H1 (cell line): ENCODE measurements at places on chromosomes 13 and 19. TPM values are rescaled to one million over a fixed set of nuclear protein-coding genes. Genes with fewer than 3 reads are reported as not detected.
A peak's percentile ranks its signal among the peaks of the same experiment; 100 is the strongest.

DNA sequence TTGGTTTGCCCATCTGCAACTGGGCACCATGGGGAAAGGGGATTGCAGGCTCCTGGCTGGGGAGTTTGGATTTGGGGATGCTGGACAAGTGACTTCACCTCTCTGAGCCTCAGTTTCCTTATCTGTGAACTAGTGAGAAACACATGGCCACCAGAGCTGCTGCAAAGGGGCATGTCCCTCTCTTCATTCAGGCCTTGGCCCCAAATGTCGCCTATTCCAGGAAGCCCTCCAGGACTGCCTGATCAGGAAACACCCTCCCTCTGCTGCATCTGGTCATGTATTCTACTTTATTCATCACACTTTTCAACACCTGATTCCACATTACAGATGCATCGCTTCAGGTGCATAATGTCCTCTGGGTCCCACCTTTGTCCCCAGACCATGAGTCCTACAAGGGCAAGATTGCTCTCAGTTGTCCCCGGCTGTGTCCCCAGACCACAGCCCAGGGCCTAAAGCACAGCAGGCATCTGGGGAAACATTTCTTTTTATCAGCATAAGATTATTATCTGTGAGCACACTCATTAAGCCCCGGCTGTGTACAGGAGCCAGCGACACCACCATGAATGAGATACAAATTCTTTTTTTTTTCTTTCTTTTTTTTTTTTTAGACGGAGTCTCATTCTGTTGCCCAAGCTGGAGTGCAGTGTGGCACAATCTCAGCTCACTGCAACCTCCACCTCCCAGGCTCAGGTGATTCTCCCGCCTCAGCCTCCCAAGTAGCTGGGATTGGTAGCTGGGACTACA, 37.5 kb downstream of the ARRDC2 start:
- DNase-seq: no peak

- DNase-seq: no peak
Measured at GRCh38 chr19:42201489-42202289, 15.8 kb downstream of the DEDD2 start.

GRCh38 chr19:4596033-4596904, 36.8 kb upstream of the SEMA6B start:
- DNase-seq: no peak

DNA sequence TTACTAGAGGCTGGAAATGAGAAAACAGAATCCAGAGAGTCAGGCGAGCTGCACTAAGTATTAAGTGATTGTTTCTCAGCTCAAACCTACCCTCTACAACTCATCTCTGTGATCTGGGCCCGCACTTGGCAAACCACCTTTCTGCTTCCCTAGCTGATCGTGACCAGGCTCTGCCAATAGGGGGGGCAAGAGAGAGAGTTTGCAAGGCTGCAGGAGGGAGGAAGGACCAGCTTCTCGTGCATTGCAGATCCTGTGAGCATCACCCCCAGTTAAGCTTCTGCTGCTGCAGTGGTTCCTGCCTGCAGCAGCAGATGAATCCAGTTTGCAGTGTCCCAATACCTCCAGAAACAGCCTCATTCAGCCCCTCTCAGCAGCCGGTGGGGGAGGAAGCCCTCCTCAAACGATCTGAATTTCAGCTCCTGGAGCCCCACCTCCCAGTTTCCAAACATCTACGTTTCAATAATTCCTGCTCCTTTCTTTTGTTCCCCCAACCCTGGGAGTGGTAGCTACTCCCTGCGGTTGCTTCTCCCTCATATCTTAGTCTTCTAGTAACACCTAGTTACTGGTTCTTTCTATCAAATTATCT, 20.0 kb downstream of the XRCC1 start:
- DNase-seq: peak; percentile 61

DNA sequence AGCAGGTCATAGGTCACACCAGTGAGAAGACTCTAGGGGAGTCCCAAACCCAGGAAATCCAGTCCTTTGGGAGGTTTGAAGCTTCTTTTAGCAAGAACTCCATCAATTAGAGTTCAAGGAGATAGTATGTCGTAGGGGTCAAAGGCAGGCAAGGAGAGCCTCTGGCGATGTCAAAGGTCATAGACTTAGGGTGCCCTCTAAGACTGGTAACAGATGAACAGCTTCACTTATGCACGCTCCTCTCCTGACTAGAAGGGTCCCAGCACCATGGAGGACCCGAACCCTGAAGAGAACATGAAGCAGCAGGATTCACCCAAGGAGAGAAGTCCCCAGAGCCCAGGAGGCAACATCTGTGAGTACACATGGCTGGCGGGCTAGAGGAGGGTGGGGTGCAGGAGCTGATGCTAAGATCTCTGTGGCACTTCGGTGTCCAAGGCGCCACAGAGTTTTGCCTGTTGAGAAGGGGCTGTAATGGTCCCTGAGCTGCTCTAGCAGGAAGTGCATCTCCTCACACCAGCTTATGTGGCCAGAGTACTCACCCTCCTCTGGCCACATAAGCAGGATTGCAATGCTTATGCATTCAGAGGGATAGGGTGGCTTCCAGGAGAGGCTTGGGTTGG, 557 bp downstream of the ZNF576 start:
- no peak for DNase-seq

Gene TNFRSF19
- total RNA-seq: 0.50 and 0.57 TPM in 2 replicates

- no peak for DNase-seq
Measured at GRCh38 chr13:76286178-76286577, 600.0 kb downstream of the KCTD12 start.

DNA sequence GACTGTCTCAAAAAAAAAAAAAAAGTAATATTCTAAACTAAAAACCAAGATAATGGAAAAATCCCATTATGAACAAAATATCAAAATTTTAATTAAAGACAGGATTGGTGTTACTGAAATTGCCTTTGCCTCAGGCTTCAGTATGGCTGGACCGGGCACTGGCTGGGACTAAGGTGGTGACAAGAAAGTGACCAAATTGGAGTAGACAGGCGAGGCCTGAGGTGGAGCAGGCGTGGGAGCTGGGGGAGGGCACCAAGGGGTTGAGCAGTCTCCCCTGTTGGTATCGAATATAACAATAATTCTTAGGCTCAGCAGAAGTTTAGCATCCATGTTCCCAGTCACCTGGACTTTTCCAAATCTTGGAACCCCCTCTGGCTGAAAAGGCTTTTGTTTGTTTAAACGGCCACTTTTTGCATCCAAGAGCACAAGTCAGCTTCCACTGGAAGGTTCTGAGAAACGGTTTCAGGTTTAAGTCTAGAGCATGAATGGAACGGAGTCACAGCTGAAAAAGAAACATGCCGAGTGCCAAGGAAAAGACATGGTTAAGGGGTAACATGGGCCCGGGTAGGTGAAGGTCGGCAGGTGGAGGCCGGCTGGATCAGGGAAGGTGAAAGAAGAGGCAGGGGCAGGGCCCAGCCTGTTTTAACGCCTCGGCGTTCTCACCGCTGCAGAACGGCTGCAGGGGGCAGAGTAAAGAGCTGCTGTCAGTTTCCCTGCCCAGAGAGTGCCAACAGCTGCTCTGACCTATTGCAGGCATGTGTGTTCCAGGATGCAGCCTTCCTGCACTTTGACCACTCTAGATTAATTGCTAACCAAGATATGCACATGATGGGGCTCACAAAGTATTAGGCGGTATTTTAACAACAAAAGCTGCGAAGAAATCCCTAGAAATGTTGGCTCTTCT, 104.4 kb downstream of the TM9SF2 start:
- DNase-seq: no peak

Gene LRCH1
- total RNA-seq: 10.1 and 10.9 TPM in 2 replicates

- no peak for DNase-seq
Measured at GRCh38 chr13:37934339-37935191, 65.0 kb upstream of the TRPC4 start.

DNA sequence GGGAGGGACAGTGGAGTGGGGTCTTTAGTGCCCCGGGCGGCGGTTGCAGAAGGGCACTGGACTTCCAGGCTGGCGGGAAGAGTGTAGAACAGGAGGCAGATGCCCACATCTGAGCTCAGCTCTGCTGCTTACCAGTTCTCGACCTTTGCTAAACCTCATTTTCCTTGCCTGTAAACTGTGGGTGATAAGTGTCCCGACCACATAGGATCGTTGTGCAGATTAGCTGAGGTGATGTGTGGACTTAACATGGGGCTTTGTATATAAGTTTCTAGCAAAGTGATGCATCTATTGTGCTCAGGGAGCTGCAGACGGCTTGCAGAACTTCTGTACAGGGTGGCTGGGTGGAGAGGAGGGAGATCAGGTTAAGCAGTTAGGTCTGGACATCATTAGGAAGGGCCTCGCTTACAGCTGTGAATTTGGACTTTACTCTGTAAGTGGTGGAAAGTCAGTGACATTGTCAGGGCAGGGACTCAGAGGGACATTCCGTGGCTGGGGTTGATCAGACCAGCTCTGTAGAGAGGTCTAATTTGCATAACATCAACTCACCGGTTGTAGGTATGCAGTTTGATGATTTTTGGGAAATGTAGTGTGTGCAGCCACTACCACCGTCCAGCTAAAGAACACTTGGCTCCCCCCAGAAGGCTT, 70.0 kb downstream of the SPATA13 start:
- DNase-seq: no peak

DNA sequence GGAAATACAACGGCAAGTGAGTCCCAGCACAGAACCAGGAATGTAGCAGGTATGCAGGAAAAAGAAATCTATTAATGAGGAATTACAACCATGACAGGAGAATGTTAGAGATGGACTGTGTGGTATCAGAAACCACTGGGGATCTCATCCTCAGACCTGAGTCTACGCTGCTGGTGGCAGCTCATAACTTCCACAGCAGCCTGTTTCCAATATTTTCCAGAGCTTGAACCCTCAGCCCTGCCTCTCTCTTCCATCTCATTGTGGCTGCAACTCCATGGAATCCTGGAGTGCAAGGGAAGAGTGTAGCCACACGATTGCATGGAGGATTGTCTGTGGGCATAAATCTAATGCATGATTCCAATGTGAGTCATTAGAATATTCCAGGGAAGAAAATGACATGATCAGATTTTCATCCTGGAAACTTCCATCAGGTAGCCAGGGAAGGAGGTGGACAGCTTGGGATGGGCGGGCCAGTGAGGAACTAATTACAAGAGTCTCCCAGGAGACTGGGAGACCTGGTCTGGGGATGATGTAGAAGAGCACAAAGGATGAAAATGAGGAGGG, 14.9 kb downstream of the PLA2G4C start:
- no peak for DNase-seq

Gene TJP3
- 24.6 and 26.1 TPM in 2 replicates for total RNA-seq

DNA sequence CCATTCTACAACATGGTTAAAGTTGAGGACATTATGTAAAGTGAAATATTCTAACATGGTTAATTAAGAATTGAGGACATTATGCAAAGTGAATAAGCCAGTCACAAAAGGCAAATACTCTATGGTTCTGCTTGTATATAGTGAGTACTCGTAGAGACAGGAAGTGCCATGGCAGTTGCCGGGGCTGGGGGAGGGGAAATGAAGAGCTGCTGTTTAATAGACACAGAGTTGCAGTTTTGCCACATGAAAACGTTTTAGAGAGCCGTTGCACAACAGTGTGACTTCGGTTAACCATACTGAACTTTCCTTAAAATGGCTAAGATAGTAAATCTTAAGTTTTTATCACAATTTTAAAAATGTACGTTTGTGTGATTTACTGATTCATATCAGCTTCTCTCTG, 176.9 kb downstream of the SHISA2 start:
- DNase-seq: no peak

DNA sequence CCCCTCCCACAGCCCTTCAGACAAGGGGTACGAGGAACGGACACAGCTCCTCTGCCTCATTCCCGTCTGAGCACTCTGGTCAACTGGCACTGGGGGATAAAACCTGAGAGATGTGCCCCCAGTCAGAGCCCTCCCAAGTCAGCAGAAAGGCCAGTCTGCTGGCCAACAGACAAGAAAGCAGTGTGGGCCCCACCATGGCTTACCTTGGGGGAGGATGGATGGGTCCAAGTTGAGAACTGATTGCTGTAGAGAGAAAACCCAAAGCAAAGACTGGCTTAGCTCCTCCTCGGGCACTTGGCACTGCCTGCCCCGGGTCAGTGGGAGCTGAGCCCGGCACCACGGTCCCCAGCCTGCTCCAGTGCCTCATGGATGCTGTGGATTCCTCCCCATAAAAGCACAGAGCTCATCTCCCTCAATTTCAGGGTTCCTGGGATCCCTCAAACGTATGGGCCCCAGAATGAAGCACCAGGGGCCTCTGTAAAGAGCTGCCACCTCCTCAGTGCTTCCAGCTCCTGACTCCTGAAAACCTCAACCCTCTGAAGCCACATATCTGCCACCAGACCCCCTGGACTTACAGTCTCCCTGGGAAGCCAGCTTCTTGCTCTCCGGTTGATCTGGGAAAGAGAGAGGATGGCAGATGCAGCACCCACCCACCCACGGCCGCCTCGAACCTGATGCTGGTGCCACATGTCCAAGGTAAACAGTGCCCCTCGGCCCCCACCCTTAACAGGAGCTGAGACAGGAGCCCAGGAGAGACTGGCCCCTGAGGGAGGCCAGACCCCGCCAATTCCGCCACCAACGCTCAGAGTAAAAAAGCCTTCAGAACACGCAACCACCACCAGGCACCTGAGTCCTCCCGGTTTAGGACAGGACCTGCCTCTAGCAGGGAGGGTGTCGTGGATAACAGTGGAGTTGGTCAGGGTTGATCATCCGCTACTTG, 3.3 kb downstream of the KHSRP start:
- no peak for DNase-seq

GRCh38 chr19:2129486-2129885, 21.9 kb downstream of the AP3D1 start:
- no peak for DNase-seq

Gene CKM
- total RNA-seq: not detected in 2 replicates

Gene CEACAM18
- total RNA-seq: not detected in 2 replicates

- DNase-seq: no peak
Measured at GRCh38 chr19:41535029-41535622, 40.8 kb upstream of the CEACAM21 start.

- DNase-seq: no peak
Measured at GRCh38 chr19:55671054-55671378, 4.0 kb upstream of the EPN1 start.

Gene CDX2
- total RNA-seq: 0.09 TPM in 1 of 2 replicates, not detected in the other

GRCh38 chr13:67377919-67378318, 147.8 kb upstream of the PCDH9 start:
- no peak for DNase-seq

Gene GNA15
- total RNA-seq: 0.25 and 0.26 TPM in 2 replicates

DNA sequence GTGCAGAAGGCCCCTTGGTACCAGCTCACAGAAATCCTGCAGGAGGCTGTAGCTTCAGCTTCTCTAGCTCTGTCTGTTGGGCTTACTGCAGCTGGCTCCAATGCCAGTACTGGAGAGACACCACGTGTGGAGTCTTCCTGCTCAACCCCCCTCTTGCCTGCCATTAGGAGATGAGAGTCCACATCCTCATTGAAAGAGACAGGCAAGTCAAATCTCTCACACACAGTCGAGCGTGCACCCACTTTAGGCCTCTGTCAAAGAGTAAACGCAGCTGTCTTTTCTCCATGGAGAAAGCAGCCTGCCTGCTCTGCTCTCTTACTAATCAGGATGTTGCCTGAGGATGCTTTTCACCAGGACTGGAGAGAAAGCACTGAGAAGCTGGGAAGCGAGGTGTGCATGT, 523.0 kb upstream of the NBEA start:
- DNase-seq: no peak
